Cardiac fibroblast (primary cell): ENCODE measurements at places on chromosomes 12 and 14.
A peak's percentile ranks its signal among the peaks of the same experiment; 100 is the strongest.

DNA sequence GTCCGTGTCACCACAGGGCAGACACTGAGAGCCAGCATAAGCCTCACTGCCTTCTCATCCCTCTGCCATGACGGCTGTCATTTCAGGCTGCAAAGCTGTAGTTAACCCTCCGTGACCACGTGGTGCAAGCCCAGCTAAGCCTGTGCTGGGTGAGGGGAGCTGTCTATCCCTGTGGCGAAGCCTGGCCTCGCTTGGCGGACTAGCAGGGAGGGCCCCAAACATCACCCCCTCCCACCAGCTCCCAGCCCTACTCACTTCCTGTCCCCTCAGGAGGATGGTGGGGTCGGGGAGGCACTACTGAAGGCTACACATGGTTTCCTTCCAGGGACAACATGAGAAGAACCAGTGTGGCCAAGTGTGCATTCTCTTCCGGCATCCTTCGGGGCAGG lies 88.2 kb downstream of the CHGA start:
- no peak for DNase-seq

DNA sequence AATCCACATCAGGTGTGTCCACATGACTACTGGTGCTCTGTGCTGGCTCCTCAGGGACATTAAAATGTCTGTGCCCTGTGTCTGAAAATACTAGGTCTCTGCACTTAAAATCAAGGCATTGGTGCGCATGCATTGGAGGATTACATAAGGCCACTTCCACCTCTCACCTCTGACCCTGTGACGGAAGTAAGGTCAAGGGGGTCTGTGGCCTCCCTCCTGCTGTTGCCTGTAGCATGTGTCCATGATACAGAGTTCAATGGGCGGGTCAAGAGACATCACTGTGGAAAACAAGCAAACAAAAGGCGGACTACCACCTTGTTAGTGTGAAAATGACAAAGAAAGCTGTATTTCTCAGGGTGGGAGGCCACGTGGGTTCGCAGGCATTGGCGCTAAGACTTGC lies 208.6 kb upstream of the PWP1 start:
- no peak for DNase-seq

DNA sequence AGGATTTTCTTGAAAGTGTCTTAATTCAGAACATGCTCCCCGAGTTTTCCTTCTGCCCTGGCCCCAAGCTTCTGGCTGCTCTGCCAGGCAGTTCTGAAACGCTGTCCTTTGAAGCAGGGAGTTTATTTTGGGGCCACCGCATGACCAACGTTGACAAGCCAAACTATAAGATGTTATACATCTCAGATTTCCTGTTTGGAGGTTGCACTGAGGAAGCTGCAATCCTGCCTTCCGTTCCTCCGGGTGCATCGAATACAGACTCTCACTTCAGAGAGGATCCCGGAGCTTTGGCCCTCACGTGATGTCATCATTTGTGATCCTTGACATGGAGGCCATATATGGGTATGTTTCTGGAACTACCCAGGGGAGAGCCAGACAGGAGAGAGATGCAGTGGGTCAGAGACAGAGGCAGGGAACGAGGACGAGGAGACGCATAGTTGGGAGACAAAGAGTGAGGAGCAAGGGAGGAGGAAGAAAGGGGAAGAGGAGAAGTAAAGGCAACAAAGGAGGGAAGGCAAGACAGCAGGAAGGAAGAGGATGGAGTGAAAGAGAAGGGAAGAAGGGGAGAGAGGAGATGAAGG lies at the start of gene ASB2:
ASB2 (minus strand) TSS at position 94 of the 581 bp plus-strand sequence. CDS start 12,031 bp downstream, outside the sequence.
- peak; percentile 16 for DNase-seq

- peak; percentile 95 for DNase-seq
These were observed 2.0 kb upstream of the ATN1 start for GRCh38 chr12:6925540-6926279.

- DNase-seq: no peak
These were observed 19.7 kb downstream of the SMUG1 start for GRCh38 chr12:54169036-54169435.

DNA sequence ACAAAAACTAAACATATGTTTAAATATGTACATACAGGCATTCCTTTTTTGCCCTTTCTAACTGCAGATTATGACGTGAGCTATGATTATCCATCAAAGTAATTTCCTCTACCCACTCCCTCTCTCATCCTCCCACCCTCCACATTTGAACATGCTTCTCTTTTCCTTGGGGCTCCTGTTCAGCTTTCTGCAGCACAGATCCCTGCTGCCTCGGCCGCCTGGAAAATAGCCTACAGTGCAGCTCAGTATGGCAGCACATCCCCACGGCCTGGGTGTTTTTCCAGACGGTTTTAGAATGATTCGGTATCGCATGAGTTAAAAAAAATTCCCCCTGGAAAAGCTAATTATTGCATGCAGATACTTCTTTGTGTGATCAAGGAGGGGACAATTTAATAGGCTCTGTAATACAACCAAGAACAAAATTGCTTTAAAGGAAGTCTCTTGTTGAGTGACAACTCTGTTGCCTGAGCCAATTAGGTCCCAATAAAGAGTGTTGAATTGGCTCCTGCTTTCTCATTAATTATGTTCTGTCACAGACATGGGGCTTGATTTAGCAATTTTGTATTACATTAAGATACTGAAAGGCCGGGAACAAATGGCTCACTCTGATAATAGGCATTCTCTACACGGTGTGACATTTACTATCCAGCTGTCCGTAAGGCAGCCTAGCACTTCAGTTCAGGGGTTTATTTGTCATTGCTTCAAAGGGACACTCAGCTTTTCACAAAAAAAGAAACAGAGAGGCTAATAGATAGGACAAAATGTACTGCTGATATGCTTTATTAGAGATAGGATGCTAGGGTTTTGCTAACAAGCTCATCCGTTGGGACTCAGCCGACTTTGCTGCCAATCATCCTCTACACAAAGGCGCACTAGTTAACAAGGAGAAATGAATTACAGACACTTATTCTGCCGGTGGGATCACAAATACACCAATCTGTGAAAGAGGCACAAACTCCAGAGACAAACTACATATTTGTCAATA lies 285.8 kb upstream of the G2E3 start:
- no peak for DNase-seq
